Activated CD4-positive, alpha-beta T cell treated with anti-CD3 and anti-CD28 coated beads for 36 hours (primary cell): ENCODE measurements at places on chromosomes 3 and 15.

DNA sequence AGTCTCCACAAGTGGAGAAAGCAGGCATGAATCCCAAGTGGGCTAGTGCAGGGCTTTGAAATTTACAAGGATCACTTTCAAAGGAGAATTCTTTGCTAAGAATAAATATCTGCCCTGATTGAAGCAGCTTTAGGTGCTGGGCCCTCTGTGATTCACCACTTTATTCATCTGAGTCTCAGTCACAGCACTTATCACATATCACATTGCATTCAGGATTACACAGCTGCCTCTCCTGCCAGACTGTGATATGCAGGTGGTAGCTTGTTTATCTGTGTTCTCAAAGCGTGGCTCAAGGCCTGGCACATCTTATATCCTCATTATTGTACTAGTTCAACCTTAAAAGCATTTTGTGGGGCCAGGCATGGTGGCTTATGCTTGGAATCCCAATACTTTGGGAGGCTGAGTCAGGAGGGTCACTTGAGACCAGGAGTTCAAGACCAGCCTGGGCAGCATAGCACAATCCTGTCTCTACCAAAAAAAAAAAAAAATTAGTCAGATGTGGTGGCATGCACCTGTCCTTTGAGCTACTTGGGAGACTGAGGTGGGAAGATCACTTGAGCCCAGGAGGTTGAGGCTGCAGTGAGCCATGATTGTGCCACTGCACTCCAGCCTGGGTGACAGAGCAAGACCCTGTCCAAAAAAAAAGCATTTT is 156.9 kb upstream of the EIF1B start:
- no peak for DNase-seq

DNA sequence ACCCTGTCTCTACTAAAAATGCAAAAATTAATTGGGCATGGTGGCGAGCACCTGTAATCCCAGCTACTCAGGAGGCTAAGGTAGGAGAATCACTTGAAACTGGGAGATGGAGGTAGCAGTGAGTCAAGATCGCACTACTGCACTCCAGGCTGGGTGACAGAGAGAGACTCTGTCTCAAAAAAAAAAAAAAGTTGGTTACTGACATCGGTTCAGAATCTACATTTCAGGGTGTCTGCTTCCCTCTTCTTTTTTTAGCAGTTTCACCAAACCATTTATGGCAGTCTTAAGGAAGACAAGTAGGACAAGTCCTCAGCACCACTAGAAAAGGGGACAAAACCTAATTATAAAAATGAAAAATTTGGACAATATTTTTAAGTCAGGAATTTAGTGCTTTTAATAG is 3.3 kb upstream of the USP4 start:
- no peak for DNase-seq

GRCh38 chr15:99172989-99173388 is 68.1 kb downstream of the SYNM start:
- no peak for DNase-seq

- DNase-seq = no peak
These were observed 24.1 kb upstream of the MITF start for GRCh38 chr3:69715204-69715603.

- no peak for DNase-seq
These were observed 53.8 kb downstream of the SAMMSON start for GRCh38 chr3:70053293-70053692.

GRCh38 chr3:102151935-102152334 is 282.9 kb upstream of the ZPLD1 start:
- DNase-seq = no peak

- DNase-seq = no peak
These were observed 52.4 kb upstream of the GNB4 start for GRCh38 chr3:179503640-179504039.

DNA sequence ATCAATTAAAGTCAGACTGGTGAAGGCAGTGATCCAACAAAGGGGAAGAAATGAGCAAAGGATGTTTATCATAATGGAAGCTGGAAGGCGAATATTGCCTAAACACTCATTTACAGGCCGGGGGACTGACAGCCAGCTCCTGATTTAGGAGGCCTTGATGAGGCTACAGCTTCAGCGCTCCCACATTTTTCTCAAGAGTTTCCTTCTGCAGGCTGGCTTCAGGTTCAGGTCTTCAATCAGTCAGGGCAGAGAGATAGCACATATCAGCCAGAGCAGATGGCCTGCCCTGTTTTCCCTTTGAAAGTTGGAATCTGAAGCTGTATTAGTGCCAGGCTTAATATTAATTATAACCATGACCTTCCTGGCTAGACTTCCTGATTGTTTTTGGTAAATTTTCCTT is 218.9 kb downstream of the SV2B start:
- DNase-seq = no peak

- peak; percentile 70 for DNase-seq
These were observed 244.5 kb downstream of the CD47 start for GRCh38 chr3:107846279-107846852.

DNA sequence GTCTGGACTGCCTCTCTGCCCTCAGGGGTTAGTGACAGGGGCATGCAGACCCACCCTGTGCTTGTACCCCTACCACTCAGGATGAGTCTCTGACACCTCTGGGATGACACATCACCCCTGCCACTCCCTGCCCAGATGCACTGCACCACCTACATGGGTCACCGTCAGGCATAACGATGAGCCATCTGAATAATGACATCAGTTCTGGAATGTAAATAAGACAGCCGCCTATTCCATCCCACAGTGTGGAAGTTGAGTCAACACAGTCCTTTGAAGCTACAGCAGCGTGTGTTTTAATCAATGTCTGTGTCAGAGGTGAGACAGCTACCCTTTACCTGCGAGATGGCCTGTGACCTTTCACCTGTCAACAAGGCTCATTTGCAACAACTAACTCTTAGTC is 268.7 kb upstream of the ARRDC4 start:
- no peak for DNase-seq

DNA sequence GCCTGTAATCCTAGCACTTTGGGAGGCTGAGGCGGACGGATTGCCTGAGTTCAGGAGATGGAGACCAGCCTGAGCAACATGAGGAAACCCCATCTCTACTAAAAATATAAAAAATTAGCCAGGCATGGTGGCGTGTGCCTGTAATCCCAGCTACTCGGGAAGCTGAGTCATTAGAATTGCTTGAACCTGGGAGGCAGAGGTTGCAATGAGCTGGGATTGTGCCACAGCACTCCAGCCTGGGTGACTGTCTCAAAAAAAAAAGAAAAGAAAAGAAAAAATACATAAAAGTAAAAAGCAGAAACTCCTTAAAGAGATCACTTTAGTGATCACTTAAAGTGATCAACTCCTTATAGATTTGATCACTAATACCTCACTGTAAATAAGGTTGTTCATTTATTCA is 78.0 kb downstream of the GMPS start:
- DNase-seq = no peak

DNA sequence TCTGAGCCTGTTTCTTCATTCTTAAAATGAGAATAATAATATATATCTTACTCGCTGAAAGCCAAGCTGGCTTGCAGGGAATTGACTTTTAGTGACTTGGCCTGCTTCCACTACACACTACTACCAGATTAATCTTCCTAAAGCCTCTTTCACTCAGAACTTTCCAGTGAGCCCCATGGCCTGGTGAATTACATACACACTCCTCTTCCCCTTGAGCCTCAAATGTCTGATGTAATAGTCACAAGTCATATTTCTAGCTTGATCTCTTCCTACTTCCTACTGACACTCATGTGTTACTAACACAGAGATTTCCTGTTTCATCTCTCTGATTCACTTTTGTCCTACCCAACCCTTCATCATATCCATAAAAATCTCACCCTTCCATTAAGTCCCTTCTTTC is 82.7 kb upstream of the SOX2 start:
- DNase-seq = no peak

- no peak for DNase-seq
These were observed 62.8 kb upstream of the IMPG2 start for GRCh38 chr3:101383156-101383575.

DNA sequence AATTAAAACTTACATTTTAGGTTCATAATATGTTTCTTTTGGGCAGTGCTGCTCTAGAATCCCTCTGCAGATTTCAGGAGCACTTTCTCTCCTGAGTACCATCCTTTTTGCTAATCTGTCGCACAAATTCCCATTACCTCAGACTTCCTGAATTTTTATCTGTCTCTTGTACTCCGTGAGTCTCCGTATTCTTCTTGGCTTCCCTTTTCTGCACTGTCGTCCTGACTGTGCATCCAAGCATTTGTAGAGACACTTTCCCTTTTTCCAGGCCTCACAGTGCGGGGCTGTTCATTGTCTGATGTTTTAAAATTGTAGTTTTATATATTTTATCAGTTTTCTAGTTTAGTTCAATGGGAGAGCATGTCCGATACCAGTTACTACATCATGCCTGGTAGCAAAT is 27.3 kb downstream of the MEF2A start:
- no peak for DNase-seq

DNA sequence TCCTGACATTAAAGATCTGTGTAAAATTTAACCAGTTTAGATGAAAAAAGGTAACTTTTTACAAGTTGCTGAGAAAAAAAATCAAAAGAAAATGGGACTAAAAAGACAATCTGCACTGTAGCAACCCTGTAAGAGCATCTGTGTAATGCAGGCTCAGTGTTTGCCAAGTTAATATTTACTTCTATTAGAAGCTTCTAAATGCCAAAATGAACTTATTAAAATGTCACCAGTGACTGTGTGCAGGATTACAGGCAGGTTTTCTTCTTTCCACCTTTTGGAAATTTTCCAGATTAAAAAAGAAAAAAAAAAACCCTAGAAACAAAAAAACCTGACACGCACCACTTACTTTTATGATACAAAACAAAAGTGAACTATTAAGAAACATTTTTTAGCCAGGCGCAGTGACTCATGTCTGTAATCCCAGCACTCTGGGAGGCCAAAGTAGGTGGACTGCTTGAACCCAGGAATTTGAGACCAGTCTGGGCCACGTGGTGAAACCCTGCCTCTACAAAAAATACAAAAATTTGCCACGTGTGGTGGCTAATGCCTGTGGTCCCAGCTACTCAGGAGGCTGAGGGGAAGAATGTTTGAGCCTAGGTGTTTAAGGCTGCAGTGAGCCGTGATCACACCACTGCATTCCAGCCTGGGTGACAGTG is 87.2 kb downstream of the TJP1 start:
- DNase-seq = no peak

DNA sequence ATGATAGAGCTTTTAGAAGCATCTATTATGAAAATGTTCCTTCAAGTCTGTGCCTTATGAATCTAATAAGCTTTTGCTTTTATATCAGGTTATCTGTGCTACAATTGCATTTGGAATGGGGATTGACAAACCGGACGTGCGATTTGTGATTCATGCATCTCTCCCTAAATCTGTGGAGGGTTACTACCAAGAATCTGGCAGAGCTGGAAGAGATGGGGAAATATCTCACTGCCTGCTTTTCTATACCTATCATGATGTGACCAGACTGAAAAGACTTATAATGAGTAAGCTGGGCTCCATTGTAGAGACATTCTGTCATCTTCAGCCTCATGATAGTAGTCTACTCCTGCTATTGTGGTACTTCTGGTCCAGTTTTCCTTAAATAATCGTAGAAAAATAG is 73.4 kb downstream of the BLM start:
- DNase-seq = no peak

DNA sequence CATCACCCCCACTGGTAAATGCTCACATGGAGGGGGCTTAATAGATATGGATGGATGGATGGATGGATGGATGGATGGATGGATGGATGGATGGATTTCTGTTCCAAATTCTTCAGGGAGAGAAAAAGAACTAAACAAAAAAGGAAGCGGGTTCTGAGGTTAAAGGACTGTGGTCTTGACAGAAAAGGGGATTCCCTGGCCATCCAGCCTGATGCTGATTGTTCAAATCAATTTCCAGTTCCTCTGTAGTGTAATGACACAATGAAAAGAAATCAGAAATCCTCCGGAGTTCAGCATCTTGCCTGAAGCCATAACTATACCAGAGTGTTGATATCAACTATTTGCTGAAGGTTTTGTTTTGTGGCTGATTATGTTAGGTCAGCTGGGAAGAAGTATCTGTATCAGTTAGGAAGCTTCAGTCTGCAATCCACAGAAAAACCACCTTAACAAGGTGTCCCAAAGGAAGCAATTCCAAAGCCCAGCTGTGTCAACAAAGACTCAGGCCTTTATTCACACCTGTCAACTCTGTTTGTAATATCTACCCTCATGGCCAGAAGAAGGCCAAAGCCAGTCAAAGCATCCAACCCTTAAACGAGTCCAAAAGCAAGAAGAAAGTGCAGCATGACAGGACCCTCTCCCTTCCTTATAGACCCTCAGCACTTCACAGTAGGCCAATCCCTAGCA is 24.5 kb upstream of the RASA2 start:
- no peak for DNase-seq

GRCh38 chr15:77627067-77627466 is 5.6 kb downstream of the LINGO1 start:
- no peak for DNase-seq

- DNase-seq = peak; percentile 50
These were observed 1.2 kb downstream of the GP5 start for GRCh38 chr3:194397757-194398312.

DNA sequence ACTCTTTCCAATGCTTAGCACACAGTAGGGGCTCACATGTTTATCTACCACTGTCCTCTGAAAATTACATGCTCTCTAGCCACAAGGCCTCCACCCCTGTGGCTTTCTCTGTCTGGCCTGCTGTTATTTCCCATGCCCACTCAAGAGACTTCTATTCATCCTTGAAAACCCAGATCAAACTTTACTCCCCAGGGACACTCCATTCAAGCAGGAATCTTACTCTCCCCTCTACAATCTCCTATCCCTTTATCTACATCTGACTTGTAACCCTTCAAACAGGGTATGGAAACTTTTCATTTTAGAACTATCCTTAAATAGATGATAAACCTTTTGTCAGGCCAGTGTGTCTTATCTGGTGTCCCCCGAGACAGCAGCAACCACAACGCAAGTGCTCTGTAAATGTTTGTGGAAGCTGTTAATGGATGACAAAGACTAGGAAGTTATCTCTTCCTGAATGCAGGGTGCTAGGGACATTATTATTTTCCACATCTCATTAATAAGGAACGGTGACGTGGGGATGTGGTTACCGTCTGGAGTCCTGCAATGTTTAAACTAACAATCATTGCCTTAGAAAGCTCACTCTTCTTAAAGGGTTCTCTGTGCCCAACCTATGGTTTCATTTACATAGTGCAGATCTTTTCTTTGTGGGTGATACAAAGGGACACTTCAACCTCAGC is 322.3 kb downstream of the ARRDC4 start:
- no peak for DNase-seq

- DNase-seq = peak; percentile 53
These were observed 31.9 kb downstream of the CRTC3 start for GRCh38 chr15:90561344-90562244.

DNA sequence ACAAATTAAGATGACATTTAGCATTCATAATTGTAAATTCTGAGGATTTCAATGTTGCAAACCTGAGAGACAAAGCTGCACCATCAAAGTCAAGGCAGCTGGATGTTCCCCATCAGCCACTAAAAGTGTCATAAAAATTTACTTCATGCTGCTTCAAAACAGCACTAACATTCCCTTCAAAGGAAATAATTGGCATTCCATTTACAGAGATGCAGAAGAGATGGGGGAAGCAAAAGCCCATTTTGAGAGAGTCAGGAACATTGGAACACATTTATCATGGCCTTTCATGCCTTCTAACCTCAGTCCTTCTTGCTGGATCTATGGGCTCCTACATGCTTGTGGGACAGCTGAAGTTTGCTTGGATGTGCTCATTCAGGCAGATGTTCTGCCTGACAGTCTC is 6.4 kb upstream of the TMEM158 start:
- no peak for DNase-seq

GRCh38 chr15:84973492-84974460 is 7.9 kb upstream of the PDE8A start:
- DNase-seq = no peak

GRCh38 chr3:170953736-170954135 is 45.3 kb upstream of the EIF5A2 start:
- no peak for DNase-seq

- DNase-seq = no peak
These were observed 57.7 kb downstream of the FEM1B start for GRCh38 chr15:68335251-68335650.
